ENCODE measurements at places on chromosomes 7 and 10.

- peak; percentile 34 for DNase-seq
Observed at GRCh38 chr10:48649349-48649944, 35.2 kb upstream of the WDFY4 start.

DNA sequence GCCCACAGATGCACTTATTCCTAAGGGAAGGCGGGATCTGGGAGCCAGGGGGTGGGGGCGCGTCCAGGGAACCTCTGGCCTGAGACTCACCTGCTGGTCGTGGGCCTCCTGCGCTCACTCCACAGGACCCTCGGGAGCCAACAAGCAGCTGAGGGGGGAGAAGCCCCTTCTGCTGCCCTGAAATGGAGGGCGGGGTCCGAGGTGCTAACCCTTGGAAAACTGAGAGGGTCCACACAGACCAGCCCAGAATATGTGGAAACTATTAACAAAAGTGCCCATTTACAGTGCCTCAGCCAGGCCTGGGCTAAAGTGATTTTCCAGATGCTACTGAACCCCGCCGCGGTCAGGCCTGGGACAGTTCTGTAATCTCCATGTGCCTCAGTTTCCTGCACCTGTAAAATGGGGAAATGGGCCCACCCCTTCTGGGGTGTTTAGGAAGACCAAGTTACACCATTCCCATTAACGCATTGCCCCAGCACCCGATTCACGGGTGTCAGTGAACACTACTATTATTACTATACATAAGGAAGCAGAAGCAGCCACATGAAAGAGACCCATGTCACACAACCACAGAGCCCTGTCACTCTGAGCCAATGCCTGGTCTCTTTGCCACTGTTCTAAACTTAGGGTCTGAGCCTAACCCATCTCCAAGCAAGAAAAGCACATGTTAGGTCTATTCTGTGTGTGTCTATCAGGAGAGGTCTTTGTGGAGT, 630 bp upstream of the VSTM4 start:
- DNase-seq = peak; percentile 31

- no peak for DNase-seq
Observed at GRCh38 chr7:130723784-130724183, 10.2 kb downstream of the KLF14 start.

GRCh38 chr10:23918839-23919238, 290.1 kb upstream of the KIAA1217 start:
- DNase-seq = no peak

- no peak for DNase-seq
Observed at GRCh38 chr10:11828682-11829284, 5.6 kb downstream of the PROSER2 start.

All from left forelimb (tissue), 1 donor.